Smooth muscle cell of trachea (primary cell): ENCODE measurements at places on chromosomes 4 and X. TPM values are rescaled to one million over a fixed set of nuclear protein-coding genes. Genes with fewer than 3 reads are reported as not detected.

Gene NAT8L
- total RNA-seq: under 0.01 and 0.17 TPM in 2 replicates

Gene PPAT
- 12.9 and 15.1 TPM in 2 replicates for total RNA-seq

Gene SERPINA7
- not detected in 2 replicates for total RNA-seq

Gene NMU
- total RNA-seq: not detected in 2 replicates

Gene TECRL
- total RNA-seq: not detected in 2 replicates

Gene AFM
- not detected in 2 replicates for total RNA-seq

Gene ASMT
- total RNA-seq: not detected in 2 replicates

Gene UNC5C
- total RNA-seq: 2.5 and 4.9 TPM in 2 replicates

Gene GAGE12J
- not detected in 2 replicates for total RNA-seq

Gene RHOXF1
- not detected in 2 replicates for total RNA-seq

Gene TMEM128
- total RNA-seq: 17.9 and 24.6 TPM in 2 replicates

Gene TNIP3
- 0.17 and 0.87 TPM in 2 replicates for total RNA-seq

Gene RTL9
- total RNA-seq: 0.17 and 0.29 TPM in 2 replicates

Gene CD99L2
- total RNA-seq: 51.6 and 93.0 TPM in 2 replicates

Gene SCD5
- 5.5 and 24.1 TPM in 2 replicates for total RNA-seq
